Caco-2 (cell line): ENCODE measurements at places on chromosomes 11 and 22. TPM values are rescaled to one million over a fixed set of nuclear protein-coding genes. Genes with fewer than 3 reads are reported as not detected.

DNA sequence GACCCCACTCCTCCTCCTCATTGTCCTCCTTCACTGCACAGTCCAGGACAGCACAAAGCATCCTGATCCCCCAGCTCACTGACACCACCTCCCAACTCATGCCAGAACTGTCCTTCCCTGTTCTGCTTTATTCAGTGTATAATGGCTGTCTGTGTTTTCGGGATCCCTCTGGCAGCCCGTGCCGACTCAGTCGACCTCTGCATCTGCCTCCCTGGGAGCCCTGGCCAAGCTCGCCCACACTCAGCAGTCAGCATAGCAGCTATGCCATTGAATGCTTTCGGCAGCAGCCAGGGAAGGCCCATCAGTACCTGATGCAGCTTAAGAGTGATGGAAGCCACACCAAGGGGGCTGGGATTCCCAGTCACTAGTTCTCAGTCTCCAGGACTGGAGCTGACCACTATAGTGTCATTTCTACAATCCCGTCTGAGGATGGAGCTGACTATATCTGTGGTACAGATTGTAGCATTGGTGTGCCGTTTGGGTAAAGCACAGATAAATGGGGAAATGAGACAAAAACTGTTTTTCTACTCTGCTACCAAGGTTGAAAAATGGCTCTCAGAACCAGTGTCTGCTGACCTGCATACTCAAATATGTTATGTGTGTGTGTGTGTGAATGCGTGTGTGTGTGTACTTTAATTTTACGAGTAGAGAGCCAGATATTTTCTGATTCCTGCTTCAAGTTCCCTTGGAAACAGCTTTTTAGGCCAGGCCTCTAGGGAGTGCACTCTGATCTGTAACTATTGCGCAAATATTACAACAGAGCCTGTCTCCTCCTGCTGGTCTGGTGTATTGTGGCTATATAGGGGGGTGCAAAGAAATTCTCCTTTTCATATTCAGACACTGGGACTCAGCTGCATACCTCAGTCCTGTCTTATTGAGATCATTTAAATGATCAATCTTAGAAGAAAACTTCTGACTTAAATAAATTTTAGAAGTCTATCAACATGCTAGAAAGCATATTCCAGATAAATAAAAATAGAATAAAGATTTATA is 78.8 kb upstream of the TOP3B start:
- peak; percentile 71 for DNase-seq
- H3K4me3 ChIP-seq: no peak overlapping the region
- no peaks in the 10 kb centered on the region for H3K36me3 ChIP-seq
- H3K27me3 ChIP-seq: no peaks in the 10 kb centered on the region
- H3K4me1 ChIP-seq: peaks cover 42% of the 10 kb centered on the region

DNA sequence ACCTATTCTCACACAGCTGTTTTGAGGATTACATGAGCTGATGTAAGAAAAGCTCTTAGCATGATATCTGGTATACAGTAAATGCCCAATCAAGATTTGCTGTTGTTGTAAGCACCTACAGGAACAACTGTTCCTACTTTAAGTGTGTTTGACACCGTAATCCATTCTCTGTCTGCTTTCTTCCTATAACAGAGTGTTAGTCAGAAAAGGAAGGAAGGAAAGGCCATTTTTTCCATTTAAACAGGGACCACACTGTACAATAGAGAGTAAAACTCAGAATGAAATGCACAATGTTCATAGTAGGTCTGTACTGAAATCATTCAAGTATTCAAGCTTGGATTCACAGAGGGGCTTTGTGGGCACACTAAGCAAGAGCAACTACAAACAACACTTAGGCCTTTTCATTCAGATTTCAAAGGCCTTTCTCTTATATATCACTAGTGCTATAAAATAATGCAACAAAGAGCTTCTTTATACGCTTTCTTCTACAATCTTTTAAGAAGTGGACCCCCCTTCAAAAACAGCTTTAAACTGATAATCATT is 21.5 kb downstream of the MTCH2 start:
- H3K36me3 ChIP-seq: peaks cover 5% of the 10 kb centered on the region; the same call in 1 of the 2 replicates
- H3K4me1 ChIP-seq: no peaks in the 10 kb centered on the region
- no peak overlapping the region for H3K4me3 ChIP-seq
- H3K27ac ChIP-seq: no peak overlapping the region

The MYOD1 gene
- total RNA-seq: not detected in 2 replicates

The OR52A5 gene
- total RNA-seq: not detected in 2 replicates

GRCh38 chr11:92384802-92385201 is 160.2 kb downstream of the FAT3 start:
- no peaks in the 10 kb centered on the region for H3K27me3 ChIP-seq
- H3K4me1 ChIP-seq: peaks cover 16% of the 10 kb centered on the region
- H3K36me3 ChIP-seq: no peaks in the 10 kb centered on the region
- DNase-seq: no peak

The MYO7A gene
- total RNA-seq: 8.9 and 10.2 TPM in 2 replicates

DNA sequence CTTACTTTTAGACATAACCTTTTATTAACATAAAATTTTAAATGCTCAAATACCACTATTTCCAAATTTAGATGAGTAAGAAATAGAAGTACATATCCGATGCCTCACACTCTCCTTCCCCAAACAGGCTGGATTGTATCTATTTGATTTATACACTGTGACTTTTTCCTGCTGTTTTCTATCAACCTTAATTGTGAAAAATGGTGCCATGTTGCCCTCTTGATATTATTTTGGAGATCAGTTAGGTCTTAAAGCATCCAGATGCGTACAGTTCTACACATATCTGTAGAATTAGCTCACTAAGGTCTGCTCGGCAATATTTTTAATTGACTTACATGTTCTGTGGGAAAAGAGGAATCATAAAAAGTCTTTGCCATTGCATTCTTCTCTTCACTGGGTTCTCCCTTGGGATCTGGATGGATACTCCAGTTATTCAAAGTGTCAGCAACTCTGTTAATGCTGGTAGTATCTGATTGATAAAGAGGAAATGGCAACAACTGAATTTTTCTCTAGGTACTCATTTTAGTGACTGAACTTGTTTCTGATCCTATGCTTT is 27.2 kb downstream of the EIF3M start:
- H3K4me3 ChIP-seq: no peak overlapping the region
- peaks cover 8% of the 10 kb centered on the region; the same call in 1 of the 2 replicates for H3K4me1 ChIP-seq
- no peaks in the 10 kb centered on the region; the same call in 1 of the 2 replicates for H3K36me3 ChIP-seq
- H3K27ac ChIP-seq: no peak overlapping the region
- no peaks in the 10 kb centered on the region for H3K27me3 ChIP-seq

DNA sequence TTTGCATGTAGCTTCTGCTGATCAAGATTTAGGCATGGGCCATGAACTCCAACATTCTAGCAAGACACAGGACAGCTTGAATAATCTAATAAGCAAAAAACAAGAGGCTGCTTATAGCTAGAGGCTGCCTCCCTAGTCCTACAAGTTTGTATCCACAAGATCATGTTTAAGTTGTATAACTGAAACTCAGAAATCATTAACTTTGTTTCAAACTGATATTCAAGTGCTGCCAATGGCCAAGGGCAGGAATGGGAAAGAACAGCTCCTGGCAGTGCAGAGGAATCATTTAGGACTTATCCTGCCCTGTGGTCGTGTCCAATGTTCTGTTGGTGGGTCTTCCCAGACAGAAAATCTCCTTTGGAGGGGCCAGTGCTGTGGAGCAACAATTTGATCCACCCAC is 209.6 kb upstream of the DDI1 start:
- no peaks in the 10 kb centered on the region for H3K27me3 ChIP-seq
- peaks cover 9% of the 10 kb centered on the region for H3K4me1 ChIP-seq
- no peak overlapping the region for H3K4me3 ChIP-seq
- no peaks in the 10 kb centered on the region for H3K36me3 ChIP-seq

The KCNK7 gene
- 0.39 and 0.49 TPM in 2 replicates for total RNA-seq

- no peaks in the 10 kb centered on the region for H3K4me1 ChIP-seq
- DNase-seq: no peak
- H3K27ac ChIP-seq: no peak overlapping the region
- H3K36me3 ChIP-seq: no peaks in the 10 kb centered on the region
Observed at GRCh38 chr22:39699631-39700360, 129.2 kb downstream of the CACNA1I start.

GRCh38 chr11:77506857-77507256 is 33.0 kb upstream of the PAK1 start:
- H3K4me1 ChIP-seq: no peaks in the 10 kb centered on the region
- H3K4me3 ChIP-seq: no peak overlapping the region
- no peak overlapping the region for H3K27ac ChIP-seq
- H3K27me3 ChIP-seq: no peaks in the 10 kb centered on the region
- no peak for DNase-seq

The KRTAP5-10 gene
- total RNA-seq: not detected in 2 replicates

The HTR3B gene
- not detected in 2 replicates for total RNA-seq

DNA sequence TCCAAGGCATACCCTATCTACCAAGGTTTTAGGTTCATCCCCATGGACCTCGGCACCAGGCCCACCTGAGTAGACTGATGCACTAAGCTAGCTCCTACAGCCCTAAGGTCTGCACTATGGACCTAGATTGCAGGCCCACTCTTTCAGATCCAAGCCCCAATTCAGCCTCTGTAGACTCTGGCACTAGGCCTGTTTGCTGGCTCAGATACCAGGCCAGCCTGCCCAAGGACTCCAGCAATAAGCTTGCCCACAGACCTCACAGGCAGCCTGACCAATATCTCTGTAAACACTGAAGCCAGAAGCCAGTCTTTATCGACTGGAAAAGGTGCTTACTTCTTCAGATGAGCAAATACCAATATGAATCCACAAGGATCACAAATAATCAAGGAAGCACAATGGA is 411.3 kb downstream of the INSC start:
- no peak for DNase-seq
- no peaks in the 10 kb centered on the region for H3K27me3 ChIP-seq
- H3K4me3 ChIP-seq: no peak overlapping the region

DNA sequence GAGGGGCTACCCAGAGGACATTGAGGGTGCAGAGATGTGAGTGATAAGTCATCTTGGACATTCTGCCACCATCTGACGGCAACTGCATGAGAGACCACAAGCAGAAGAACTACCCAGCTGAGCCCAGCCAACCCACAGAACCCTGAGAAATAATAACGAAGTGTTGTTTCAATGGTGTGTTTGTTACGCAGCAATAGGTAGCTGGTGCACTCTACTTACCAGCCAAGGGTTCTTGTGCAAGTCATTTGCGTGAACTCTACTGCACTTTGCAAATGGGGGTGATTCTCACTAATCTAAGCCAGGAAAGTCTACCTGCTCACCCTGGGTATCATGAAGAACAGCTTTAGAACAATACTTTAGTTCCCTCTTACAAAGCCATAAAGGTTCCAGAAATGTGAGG is 15.8 kb upstream of the CELSR1 start:
- H3K27me3 ChIP-seq: no peaks in the 10 kb centered on the region; the same call in 1 of the 2 replicates
- H3K27ac ChIP-seq: no peak overlapping the region
- DNase-seq: no peak
- H3K4me3 ChIP-seq: no peak overlapping the region

DNA sequence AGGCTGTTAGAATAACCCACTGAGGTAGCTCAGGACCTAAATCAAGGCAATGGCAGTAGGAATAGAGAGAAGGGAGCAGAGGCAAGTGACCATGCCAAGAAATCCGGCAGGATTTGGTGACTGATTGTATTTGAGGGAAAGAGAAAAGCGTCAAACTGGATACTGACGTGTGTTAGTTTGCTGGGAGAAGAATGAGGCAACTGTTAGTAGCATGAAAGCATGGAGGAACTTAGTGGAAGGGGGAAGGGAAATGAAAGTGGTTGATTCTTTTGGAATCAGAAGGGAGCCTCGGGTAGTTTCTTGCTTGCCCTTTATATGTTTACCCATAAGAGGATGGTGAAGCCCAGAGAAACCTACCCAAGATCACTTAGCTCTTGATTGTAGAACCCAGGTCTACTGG is 8.3 kb downstream of the PPFIBP2 start:
- H3K27ac ChIP-seq: no peak overlapping the region
- H3K36me3 ChIP-seq: no peaks in the 10 kb centered on the region; the same call in 1 of the 2 replicates
- no peaks in the 10 kb centered on the region for H3K27me3 ChIP-seq
- H3K4me3 ChIP-seq: no peak overlapping the region
- no peaks in the 10 kb centered on the region for H3K4me1 ChIP-seq

The NLRP14 gene
- total RNA-seq: not detected in 2 replicates

GRCh38 chr11:40337118-40337517 is 1122.3 kb downstream of the LRRC4C start:
- no peaks in the 10 kb centered on the region for H3K36me3 ChIP-seq
- H3K4me1 ChIP-seq: no peaks in the 10 kb centered on the region
- no peak overlapping the region for H3K4me3 ChIP-seq
- no peaks in the 10 kb centered on the region for H3K27me3 ChIP-seq
